Stimulated activated naive CD8-positive, alpha-beta T cell treated with anti-CD3 and anti-CD28 coated beads, Interleukin-15, Interleukin-2, amounts not matched to agents 100 U/mL and 50 U/mL, for 24 hours (primary cell): ENCODE measurements at places on chromosomes 4 and X.

DNA sequence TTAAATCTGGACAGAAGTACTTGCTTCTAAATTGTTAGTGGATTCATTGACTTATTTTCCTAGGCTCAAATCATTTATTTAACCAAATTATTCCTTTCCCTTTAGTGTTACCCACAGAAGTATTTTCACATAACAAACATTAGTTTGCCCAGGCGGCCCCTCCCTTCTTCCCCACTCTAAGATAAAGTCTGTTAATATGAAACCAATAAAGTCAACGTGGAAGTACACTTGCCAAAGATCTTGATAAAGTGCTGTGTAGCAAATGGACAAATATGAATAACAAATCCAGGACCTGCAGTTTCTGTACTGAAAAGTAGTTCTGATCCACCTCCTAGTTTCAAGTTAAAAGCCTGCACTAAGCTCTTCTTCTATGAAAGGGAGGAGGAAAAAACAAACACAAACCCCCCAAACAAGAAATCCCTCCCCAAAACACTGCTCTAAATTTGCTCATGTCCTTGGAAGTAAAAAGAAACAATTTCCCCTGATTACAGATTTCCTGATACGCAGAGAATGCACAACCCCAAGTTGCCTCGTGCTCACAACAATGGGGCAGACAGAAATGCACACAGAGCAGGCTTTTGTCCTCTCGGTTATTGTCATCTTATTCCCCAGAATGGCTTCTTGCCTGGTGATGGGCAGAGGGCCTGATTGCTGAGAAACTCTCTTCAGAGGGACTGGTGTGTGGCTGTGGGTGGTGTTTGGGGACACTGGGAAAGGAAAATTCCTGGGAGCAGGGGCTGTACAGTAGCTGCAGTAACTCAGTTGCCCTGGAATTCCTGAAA, 23.2 kb downstream of the TMSB4X start:
- no peak for DNase-seq

DNA sequence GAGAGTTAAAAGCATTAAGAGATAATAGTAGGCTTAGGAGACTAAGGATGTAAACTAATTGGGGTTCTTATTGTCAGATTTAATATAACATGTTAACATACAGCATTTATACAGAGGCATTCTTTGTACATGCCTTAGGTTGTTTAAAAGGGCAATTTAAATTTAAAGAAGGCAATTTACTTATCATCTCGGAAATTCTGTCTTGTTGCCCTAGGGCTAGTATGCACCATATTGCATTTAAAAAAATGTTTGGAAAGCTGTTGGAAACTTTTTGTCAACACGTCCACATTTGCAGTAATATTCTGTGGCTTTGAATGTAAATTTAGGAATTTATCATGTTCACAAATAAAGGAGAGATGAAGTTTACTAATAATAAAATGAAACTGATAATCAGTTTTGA, 25.5 kb downstream of the GALNT7 start:
- DNase-seq = no peak

- peak; percentile 36 for DNase-seq
These were observed at the start of gene KIT for GRCh38 chr4:54657551-54658251. KIT (plus strand) TSS chr4:54657957; CDS start chr4:54658015, 58 bp downstream.

GRCh38 chr4:138890891-138891570, 124.5 kb upstream of the NOCT start:
- no peak for DNase-seq

DNA sequence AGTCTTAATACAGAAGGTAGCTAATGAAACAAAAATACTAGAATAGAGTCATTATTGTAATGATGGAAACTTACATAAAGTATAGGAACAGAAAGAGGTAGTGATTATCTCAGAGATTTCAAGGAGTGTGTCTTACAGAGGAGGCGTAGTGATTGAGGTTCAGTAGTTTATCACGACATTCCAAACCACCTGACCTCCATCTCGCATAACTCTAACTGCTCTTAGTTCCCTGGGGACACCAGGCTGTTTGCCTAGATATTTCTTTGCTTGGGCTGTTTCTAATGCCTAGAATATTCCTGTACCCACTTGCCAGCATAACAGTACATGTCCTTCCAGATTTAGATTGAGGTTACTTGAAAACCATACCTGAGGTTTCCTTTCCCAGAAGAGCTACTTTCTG, 29.1 kb downstream of the STAG2 start:
- no peak for DNase-seq

- DNase-seq = no peak
These were observed 81.4 kb upstream of the GPR34 start for GRCh38 chrX:41607264-41607832.

DNA sequence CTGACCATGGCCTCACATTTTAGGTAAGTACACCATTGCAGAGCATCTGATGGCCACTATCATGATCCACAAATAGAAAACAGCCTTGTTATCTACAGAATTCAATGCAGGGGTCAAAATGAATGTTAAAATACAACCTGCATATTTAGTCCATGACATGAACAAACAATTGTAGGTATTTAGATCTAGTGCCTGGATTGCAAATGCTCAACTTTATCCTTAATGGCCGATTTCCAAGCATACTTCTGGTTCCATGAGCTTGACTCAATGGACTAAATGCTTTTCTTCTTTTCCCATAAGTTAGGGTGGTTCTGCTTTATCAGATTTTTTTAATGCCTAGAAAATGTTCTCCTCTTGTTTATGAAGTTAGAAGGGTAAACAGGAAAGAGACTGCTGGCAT, 139.2 kb upstream of the TTC29 start:
- DNase-seq = no peak

- DNase-seq = no peak
These were observed 16.2 kb upstream of the SCRG1 start for GRCh38 chr4:173415092-173415491.

GRCh38 chr4:147160908-147161513, 215.3 kb upstream of the TTC29 start:
- DNase-seq = no peak

GRCh38 chr4:20408611-20409010, 156.9 kb downstream of the SLIT2 start:
- no peak for DNase-seq

DNA sequence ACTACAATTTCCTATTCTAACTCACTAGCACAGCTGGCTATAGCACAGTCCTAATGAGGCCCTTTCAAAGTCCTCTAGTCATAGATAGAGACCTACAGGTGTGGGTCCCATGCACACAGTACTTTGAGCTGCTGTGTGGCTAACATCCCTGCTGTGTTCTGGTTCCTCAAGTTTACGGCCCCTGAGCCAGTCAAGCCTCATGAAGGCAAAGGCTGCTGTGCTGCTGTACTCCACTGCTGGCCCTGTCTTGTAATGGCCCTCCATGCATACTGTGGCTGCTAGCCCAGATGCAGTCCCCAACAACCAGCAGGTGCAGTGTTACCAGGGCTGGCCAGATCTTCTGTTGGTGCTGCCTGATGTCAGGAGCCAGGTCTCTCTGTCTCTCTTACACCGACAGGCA, 23.4 kb upstream of the ENPEP start:
- DNase-seq = no peak

- no peak for DNase-seq
These were observed 355.1 kb upstream of the CLNK start for GRCh38 chr4:11039634-11040131.

DNA sequence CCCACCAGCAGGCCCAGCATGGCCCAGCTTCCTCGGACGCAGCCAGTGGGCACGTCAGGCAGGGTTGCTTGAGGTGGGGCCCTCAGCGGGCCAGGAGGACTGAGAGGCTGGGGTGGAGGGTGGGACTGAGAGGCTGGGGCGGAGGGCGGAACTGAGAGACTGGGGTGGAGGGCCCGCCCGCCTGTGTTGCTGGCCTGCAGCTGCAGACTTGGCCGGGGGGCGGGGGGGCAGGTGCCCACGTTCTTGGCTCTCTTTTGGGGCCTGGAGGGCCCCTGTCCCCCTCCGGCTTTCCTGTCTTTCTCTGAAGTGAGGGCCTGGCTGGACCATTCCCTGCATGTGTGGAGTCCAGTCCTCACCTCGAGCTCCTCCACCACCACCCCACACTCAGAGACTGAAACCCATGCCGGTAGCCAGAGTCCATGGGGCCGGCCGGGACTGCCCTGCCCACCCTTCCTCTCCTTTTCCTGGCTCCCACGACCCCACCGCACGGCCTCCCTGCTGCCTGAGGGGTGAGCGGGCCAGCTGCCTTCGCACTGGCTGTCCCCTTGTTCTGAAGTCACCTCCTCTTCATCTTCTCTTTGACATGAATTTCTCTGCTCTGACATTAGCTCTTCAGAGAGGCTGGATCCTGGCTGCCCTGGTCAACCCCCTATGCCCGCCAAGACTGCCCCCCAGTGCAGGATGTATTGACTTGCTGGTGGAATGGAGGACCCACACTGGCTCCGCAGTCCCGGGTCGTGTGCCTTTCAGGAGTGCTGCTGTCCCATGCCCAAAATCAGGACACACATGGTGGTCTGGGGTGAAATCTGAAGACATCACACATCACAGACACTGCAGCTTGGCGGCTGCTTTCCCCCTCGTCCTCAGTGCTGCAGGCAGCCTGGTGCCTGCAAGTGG, 10.1 kb upstream of the NKX1-1 start:
- DNase-seq = no peak

- no peak for DNase-seq
These were observed 3.2 kb downstream of the MMRN1 start for GRCh38 chr4:89897867-89898266.

DNA sequence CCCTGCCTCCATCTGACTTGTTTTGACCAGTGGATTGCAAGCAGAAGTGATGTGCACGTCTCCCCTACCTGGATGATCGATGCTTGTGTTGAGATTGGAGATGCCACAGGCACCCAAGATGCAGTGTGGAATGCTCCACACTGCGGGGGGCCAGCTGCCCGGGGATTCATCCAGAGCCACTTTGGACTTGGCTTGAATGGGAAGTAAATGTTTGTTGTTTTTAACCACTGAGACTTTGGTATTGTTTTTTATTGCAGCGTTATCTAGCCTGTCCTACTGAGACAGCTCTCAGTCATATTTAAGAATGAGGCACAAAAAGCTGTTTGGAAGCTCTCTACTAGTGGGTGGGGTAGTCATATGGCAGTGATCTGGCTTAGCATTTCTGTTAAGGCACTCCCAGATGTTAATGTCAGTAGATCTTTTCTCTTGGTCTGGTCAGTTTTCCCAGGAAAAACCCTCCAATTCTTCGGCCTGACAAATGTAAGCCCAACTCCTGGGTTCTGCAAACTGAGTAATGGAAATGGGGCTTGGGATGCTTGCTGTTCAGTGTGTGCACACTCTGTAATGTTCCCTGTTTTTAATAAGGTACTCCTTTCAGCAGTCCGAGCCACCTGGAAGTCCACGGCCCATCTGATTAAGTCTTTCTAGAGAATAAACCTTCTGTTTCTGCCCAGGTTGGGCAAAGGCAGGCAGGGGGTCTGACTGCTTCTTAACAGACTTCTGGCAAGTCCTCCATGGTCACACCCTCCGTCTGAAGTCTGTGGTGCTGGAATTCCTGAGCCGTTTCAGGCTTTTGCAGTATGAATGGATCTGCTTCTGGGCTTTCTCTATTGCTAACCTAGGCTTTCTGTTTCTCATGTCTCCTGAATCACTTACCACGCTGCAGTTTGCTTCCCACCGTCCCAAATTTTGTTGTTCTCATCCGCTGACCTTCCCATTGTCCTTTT, 74.8 kb downstream of the WWC2 start:
- no peak for DNase-seq

DNA sequence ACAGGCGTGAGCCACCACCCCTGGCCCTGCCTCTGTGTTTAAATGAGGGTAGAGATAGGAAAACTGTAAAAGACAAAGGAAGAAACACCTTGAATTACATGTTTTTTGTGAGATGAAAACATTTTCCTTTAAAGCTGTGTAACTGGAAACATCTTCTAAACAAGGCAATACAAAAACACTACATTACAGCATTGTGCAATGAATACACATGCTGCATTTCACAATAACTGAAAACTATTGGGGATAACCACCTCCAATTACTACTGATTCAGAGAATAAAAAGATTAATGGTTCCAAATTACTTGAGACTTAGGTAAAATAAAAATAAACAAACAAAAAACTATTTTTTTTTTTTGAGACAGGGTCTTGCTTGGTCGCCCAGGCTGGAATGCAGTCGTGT, 7.6 kb upstream of the OGT start:
- no peak for DNase-seq

- no peak for DNase-seq
These were observed 5.1 kb upstream of the DGAT2L6 start for GRCh38 chrX:70172221-70172620.

DNA sequence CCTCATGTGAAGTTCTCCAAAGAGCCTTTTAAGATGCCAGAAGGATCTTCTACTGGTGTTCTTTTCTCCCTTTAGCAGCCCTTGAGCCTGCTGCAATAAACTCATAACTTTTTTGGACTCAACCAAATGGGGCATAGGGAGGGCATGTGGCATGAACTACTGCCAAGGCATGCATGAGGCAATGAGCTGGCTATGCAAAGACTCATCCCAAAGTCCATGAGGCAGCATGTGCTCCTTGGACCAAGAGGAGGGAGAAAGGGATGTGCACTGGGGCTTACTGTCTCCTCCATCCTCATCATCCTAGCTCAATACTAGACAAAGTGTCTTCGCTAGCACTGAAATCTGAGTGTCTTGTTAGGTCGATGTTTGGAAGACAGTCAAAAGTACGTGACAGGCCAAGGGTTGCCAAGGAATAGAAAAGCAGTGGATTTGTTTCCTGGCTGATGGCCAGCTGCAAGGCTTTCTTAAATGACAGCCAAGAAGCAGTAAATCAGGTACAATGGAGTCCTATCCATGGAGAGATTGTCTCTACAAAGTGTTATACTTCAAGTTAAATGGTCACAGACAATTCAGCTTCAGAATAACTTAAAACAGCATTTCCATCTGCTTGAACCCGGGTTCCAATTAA, 44.5 kb upstream of the ATXN3L start:
- DNase-seq = no peak

- DNase-seq = no peak
These were observed 23.6 kb upstream of the VAMP7 start for GRCh38 chrX:155857561-155857960.

- no peak for DNase-seq
These were observed 187.5 kb upstream of the ETNPPL start for GRCh38 chr4:108950158-108950915.

DNA sequence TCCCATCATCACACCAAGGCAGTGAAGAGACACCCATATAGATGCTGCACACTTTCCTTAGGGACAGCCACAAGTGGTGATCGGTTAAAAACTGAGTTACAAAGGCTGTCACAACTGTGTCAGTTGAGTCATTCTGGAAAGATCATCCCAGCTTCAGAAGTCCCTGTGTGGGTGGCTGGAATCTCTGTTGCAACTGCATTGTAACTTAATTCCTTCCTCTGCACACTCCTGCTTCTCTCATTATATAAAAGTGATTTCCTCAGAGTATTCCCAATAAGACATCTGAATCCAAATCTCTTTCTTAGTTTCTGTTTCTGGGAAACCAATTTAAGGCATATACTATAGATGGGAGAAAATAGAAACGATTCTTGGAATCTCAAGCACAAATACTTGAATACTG, 88.1 kb downstream of the FSTL5 start:
- no peak for DNase-seq

GRCh38 chrX:8139716-8140115, 31.4 kb downstream of the VCX2 start:
- no peak for DNase-seq
